H4 (cell line): ENCODE measurements at places on chromosomes 6 and 20. TPM values are rescaled to one million over a fixed set of nuclear protein-coding genes. Genes with fewer than 3 reads are reported as not detected.
A peak's percentile ranks its signal among the peaks of the same experiment; 100 is the strongest.

EPB41L1 gene
- 12.4 and 25.3 TPM in 2 replicates for total RNA-seq

DNA sequence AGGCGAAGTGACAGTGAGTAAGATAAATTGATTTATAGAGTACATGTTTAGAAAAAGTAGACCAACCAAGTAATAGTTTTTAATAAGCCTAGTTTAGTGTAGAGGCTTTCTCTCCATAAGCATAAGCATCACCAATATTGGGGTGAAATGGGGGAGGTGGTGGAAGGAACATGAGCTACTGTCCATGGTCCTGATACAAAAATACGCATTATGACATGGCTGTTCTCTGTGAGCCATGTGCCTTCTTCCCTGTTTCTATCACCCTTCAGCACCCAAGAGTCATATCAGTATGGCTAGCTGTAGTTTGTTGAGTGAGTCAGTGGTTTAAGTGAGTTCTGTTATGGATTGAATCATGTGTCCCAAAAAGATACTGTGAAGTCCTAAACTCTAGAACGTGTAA, 150.8 kb downstream of the EDN1 start:
- no peak for DNase-seq

- DNase-seq, result peak; percentile 64
These were observed 395.3 kb upstream of the SULF2 start for GRCh38 chr20:48180618-48181017.

- DNase-seq, result no peak
These were observed 53.1 kb downstream of the KIF16B start for GRCh38 chr20:16520154-16520553.

BPIFB2 gene
- not detected in 2 replicates for total RNA-seq

DNA sequence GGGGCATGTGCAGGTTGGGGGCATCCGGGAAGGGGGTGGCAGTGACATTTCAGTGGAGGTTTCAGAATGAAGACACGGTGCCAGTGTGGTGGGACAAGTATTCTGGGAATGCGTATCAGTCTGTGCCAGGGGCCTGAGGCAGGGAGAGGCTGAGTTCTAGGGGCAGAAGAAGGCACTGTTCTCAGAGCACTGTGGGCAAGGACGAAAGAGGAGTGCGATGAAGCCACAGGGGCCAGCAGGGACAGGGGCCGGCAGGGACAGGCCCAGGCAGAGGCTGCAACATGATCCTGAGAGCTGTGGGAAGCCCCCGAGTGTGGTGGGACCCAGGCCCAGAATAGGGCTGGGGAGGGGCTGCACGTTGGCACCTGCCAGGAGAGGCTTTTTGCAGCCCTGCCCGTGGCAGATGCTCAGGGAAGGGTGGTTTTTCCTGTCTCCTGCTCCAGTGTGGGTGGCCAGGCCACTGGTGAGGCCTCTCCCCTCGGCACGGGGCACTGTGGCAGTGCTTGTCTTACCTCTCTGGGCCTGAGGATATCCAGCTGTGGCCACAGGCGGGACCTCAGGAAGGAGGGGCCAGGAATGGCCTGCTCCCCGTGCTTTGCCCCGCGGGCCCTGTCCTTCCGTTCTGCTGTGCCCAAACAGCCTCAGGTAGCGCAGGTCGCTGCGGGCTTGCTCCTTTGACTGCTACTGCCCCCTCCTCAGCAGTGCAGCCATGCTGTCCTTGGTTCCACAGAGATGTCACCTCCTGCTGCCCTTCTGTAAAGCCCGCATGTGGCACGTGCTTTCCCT, 10.0 kb downstream of the ENTPD6 start:
- no peak for DNase-seq

SLC52A3 gene
- total RNA-seq, result 0.12 TPM in 1 of 2 replicates, not detected in the other

LPIN3 gene
- 0.33 and 0.79 TPM in 2 replicates for total RNA-seq

B3GALT4 gene
- not detected in 2 replicates for total RNA-seq

- no peak for DNase-seq
These were observed 50.0 kb upstream of the CLDN20 start for GRCh38 chr6:155213611-155214372.

YTHDF1 gene
- 16.2 and 16.7 TPM in 2 replicates for total RNA-seq

GRCh38 chr6:170049641-170050561, 241.0 kb downstream of the DLL1 start:
- peak; percentile 74 for DNase-seq

DNA sequence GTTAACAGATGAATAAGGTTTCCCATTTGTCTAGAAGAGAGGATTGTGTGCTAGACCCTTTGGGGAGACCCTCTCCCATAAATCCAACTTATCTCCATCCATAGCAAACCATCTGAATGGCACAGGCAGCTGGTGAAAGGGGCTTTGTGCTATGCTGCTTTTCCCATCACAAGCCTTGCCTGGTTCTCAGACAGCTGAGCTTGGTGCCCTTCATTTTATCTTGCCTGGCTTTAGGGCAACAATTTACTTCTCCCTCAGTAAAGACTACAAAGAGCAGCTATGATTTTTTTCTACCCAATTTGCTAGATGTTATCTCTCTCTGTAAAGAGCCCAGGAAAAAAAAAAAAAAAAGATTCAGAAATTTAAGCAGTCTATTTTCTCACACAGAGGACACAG, 117.0 kb upstream of the COL21A1 start:
- no peak for DNase-seq

DNA sequence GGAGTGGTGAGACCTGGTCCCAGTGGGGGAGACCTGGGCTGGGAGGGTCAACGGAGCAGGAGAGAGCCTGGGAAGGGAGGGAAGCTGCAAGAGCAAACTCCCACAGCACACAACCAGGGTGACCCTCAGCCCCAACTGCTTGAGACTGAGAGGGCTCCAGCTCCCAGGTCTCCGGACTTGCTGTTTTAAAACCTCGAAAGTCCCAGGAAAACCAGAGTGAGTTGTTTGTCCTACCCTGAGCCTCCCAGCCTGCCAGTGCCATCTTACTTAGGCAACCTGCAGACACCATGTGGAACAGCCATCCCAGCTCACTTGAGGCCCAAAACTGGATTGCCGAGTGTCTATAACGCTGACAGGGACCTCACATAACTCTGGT, 4.8 kb upstream of the NTSR1 start:
- no peak for DNase-seq

DNA sequence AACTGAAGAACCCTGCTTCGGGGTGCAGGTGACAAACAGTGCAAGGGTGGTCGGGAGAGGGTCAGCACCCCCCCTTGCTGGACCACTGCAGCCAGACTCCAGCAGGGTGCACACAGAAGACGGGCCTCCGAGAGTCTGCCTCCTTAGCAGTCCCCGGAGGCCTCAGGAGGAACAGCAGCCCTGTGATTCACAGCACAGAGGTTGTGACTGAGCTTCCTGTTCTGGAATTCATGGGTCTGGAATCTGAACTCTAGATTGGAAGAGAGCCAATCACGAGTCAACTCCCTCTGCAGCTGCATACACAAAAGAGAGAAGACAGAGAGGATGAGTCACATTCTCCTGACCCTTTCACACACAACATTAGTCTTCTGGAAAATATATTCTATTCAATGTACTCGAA, 249.0 kb upstream of the OPRM1 start:
- DNase-seq, result peak; percentile 80

FAM184A gene
- 1.4 and 2.1 TPM in 2 replicates for total RNA-seq

GRCh38 chr6:166603043-166603690, 16.7 kb upstream of the RAMACL start:
- no peak for DNase-seq

- no peak for DNase-seq
These were observed 32.5 kb downstream of the PRR18 start for GRCh38 chr6:166275714-166276166.

GRCh38 chr20:12406978-12407377, 489.3 kb downstream of the BTBD3 start:
- DNase-seq, result no peak

GRCh38 chr6:40788661-40789655, 201.8 kb upstream of the LRFN2 start:
- no peak for DNase-seq

- no peak for DNase-seq
These were observed 102.2 kb upstream of the SASH1 start for GRCh38 chr6:148240461-148240840.

CCM2L gene
- 0.04 TPM in 1 of 2 replicates, not detected in the other for total RNA-seq

- DNase-seq, result peak; percentile 28
These were observed 8.0 kb upstream of the SIM1 start for GRCh38 chr6:100472674-100473073.

PLA2G7 gene
- not detected in 2 replicates for total RNA-seq

- DNase-seq, result no peak
These were observed 36.0 kb upstream of the IRF4 start for GRCh38 chr6:355373-356208.

DNA sequence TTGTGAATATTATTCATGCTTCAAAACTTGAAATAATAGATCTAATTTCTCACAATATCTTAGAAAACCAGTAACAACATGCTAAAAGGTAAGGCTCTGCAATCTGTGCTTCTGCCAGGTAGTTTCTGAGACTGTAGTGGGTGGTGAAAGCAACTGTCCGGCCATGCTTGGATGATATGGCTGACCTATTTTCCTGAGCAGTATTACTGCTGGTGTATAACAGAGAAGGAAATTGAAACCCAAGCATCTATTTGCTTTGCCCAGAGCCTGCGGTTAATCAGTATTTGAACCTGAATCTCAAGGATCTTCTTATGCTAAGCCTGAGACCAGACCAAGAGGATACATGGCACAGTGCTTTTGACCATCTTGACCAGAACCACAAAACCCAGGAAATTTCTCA, 563.8 kb downstream of the COL12A1 start:
- DNase-seq, result no peak

- DNase-seq, result no peak
These were observed 250.9 kb downstream of the ANKRD60 start for GRCh38 chr20:57977569-57977968.

DNA sequence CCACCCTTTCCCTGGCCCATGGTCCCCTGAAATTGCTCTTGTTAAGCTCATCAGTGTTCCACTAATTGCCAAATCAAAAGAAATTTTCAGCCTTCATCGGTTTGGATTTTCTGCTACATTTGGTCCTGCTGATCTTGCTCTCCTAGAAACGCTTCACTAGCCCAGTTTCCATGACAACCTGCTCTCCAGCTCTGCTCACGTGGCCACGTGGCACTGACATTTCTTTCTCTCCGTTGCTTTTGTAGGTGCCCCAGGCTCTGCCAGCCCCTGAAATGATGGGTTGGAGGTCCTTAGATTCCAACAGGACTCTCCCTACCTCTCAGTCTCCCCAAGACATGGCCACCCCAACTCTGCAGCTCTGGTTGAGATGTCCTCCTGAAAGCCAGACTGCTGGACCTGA, 45.8 kb upstream of the NNAT start:
- no peak for DNase-seq

- DNase-seq, result no peak
These were observed 102.3 kb downstream of the EDN1 start for GRCh38 chr6:12392490-12392889.

SLC17A9 gene
- not detected in 2 replicates for total RNA-seq

GRCh38 chr6:48061265-48061990, 49.6 kb downstream of the PTCHD4 start:
- DNase-seq, result peak; percentile 47

DNA sequence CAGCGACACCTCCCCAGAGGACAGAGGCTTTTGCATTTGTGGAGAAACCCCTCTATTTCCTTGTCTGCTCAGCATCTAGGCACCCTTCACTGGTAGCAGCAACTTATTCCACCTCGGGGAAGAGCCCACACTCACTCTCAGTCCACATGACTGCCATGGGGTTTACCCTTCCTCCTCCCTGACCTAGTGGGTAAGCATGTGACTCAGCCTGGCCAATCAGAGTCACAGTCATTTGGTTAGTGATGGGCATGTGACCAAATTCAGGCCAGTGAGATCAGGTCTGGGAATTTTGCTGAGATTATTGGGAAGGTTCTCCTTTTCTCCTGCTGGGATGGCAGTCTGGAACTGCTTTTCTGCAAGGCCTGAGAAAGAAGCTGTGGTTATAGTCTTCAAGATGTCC, 145.7 kb upstream of the PHACTR3 start:
- no peak for DNase-seq

GRCh38 chr6:18352842-18353241, 34.3 kb upstream of the RNF144B start:
- DNase-seq, result no peak

DNA sequence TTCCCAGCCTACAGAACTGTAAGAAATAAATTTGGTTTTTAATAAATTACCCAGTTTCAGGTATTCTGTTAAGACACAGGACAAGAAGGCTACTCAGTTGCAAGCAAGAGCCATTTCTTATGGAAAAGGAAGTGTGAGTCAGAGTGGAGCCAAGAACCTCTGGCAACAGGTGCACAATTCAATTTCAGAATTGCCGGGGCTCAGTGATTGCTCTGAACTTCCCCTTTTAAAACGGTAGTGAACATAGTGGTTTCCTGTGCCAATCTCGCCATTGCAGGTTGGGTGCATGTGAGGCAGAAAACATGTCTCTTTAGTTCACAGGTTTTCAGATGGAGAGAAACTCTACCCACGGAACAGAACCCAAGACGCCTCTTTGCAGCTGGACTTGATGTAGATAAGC, 16.4 kb downstream of the PIGT start:
- no peak for DNase-seq

BMP7 gene
- 11.3 and 11.8 TPM in 2 replicates for total RNA-seq

DNA sequence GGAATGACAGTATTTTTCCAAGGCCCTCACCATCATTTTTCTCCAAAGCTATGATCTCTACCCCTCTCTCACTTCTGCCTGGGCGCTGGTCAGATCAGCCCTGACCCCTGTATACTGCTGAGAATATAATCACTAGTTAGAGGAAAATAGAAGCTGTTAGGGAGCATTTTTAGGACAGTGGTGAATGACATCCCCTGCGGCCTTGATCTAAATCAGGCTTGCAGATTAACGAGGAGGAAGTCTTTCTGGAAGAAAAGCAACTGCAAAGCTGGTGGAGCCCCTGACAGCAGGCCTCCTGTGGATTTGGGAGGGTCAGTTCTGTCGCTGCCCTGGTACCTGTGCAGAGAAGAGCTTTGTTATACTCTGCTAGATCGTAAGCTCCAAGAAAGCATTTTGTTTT, 107.9 kb downstream of the RPP40 start:
- no peak for DNase-seq

DNA sequence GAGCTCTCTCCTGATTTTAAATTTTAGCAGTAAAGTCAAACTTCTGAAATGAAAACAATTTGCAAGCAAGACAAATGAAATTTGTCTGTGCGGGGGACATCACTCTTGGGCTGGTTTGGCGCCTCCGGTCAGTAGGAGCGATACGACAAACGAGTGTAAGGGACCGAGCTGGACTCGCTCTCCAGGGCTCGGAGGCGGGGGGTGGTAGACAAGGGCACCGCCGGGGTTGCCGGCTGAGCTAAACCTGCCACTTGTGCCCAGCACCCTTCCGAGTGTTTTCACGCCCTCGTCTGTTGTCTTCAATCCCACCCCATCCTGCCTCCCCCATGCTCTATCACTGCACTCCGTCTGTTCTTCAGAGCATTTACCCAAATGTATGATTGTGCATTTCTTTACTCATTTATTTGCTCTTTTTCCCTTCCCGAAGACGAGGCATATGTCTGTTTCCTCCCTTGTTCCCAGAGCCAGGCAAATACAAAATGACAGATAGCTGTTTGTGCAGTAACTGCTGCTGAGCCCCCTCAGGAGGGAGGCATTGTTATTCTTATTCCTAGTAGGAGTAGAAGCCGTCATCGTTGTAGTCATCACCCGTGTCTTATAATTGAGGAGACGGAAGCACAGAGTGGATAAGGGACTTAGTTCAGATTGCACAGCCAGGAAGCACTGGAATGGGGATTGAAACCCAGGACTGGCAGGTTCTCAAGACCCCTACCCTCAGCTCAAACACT, 62.8 kb upstream of the APCDD1L start:
- DNase-seq, result no peak
